ENCODE measurements at places on chromosomes 2 and 18. TPM values are rescaled to one million over a fixed set of nuclear protein-coding genes. Genes with fewer than 3 reads are reported as not detected.
A peak's percentile ranks its signal among the peaks of the same experiment; 100 is the strongest.

DNA sequence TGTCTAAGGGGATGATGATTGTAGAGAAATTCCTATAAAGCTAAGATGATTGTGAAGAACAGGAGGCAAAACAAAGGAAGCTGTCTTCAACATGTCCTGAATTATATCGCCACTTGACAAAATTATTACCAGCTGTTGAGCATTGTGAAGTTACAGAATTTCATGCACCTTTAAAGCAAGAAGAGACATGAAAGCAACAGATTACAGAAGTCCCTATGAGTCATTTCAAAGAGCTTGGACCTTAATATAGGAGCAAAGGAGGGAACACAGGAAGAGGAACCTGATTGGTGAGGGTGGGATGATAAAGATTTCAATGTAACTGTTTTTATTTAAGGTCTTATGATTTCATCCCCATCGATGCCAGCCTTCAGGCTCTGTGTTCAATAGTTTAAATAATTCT is 526.9 kb upstream of the HNMT start:
- H3K36me3 ChIP-seq = no peaks in the 10 kb centered on the region
- no peaks in the 10 kb centered on the region for H3K27me3 ChIP-seq
- no peaks in the 10 kb centered on the region for H3K4me1 ChIP-seq

DNA sequence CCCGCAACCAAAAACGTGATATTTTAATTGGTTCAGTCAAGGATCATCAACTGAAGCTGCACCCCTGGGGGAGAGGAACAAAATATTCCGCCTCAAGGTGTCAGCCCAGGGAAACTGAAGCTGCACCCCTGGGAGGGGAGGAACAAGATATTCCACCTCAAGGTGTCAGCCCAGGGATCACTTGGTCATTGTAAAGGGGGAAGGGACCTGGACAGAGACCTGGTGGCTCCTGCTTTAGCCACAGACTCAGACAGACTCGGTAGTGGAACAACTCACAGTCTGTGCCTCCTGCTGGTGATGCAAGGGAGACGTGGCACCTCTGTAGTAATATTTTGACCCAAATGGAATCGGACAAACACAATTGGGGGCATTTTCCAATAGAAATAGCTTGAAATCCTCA is 75.1 kb downstream of the GBX2 start:
- no peak for DNase-seq
- no peaks in the 10 kb centered on the region for H3K4me1 ChIP-seq
- H3K27me3 ChIP-seq = no peaks in the 10 kb centered on the region
- no peak overlapping the region for H3K27ac ChIP-seq
- no peak overlapping the region for H3K4me3 ChIP-seq

UGT1A6 gene
- not detected for total RNA-seq

CNTNAP5 gene
- total RNA-seq = not detected

- no peak overlapping the region for H3K27ac ChIP-seq
- no peaks in the 10 kb centered on the region for H3K27me3 ChIP-seq
- no peaks in the 10 kb centered on the region for H3K4me1 ChIP-seq
- H3K36me3 ChIP-seq = no peaks in the 10 kb centered on the region
- no peak overlapping the region for H3K4me3 ChIP-seq
- no peak for DNase-seq
Observed at GRCh38 chr2:204892506-204893255, 347.4 kb downstream of the PARD3B start.

CYRIA gene
- 38.4 TPM for total RNA-seq

PRKAG3 gene
- total RNA-seq = not detected

DNA sequence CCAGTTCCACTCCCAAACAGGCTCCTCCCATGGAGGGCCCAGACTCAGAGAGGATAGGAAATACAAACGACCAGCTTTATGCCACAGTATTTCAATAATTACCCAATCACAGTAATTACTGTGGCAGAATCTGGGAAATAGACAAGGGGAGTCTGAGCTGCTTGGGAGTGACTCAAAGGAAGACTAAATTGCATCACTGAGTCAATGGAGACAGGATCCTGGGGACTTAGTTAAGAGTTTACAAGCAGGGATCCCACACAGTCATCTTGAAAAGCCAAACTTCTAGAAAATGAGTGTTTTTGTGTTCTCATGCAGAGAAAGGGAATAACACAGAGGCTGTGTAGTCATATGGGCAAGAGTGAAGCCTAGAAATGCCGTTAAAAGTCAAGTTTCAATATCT is 1142.1 kb downstream of the CNTNAP5 start:
- H3K27me3 ChIP-seq = no peaks in the 10 kb centered on the region
- no peak for DNase-seq
- H3K4me3 ChIP-seq = no peak overlapping the region
- H3K36me3 ChIP-seq = no peaks in the 10 kb centered on the region
- H3K4me1 ChIP-seq = no peaks in the 10 kb centered on the region

MROH2A gene
- not detected for total RNA-seq

DNA sequence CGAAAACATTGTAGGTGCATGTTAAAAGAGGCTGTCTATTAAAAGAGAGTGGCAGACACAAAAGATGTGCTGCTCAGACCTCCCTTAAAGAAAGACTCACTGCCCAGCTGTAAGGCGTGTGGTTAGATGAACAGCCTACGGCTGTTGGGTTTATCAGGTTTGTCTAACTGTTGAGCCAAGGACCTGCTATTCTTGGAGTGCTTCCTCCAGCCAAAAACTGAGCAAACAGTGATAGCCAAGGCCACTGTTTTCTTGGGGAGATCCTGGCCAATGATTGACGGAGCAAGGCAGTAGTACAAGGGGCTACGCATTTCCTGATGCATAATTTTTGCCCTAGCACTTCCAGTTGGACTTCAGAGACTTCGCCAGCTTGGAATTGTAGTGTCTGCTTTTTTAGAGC is 1.4 kb upstream of the RAB3GAP1 start:
- H3K36me3 ChIP-seq = no peaks in the 10 kb centered on the region
- H3K4me1 ChIP-seq = peaks cover 29% of the 10 kb centered on the region
- peaks cover 2% of the 10 kb centered on the region for H3K27me3 ChIP-seq

CDH20 gene
- not detected for total RNA-seq

DNA sequence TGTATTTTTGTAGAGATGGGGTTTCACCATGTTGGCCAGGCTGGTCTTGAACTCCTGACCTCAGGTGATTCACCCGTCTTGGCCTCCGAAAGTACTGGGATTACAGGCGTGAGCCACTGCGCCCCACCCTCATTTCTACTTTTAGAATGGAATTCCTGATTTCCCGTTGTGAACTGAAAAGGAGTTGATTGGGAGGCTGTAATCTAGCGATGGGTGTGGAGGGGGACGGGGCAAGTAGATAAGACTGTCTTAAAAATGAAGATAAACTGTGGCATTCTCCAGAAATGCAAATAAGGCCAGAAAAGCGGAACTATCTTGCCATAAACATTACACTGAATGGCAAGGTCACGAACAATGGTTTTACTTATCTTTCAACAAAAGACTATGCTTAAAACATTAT is 135.4 kb downstream of the TRIB2 start:
- H3K27ac ChIP-seq = no peak overlapping the region
- H3K27me3 ChIP-seq = no peaks in the 10 kb centered on the region
- peaks cover 12% of the 10 kb centered on the region for H3K4me1 ChIP-seq
- no peaks in the 10 kb centered on the region for H3K36me3 ChIP-seq

- DNase-seq = no peak
- H3K36me3 ChIP-seq = no peaks in the 10 kb centered on the region
- H3K27me3 ChIP-seq = no peaks in the 10 kb centered on the region
- no peaks in the 10 kb centered on the region for H3K4me1 ChIP-seq
- no peak overlapping the region for H3K4me3 ChIP-seq
- H3K27ac ChIP-seq = no peak overlapping the region
Observed at GRCh38 chr2:1488181-1488671, 75.0 kb downstream of the TPO start.

DNA sequence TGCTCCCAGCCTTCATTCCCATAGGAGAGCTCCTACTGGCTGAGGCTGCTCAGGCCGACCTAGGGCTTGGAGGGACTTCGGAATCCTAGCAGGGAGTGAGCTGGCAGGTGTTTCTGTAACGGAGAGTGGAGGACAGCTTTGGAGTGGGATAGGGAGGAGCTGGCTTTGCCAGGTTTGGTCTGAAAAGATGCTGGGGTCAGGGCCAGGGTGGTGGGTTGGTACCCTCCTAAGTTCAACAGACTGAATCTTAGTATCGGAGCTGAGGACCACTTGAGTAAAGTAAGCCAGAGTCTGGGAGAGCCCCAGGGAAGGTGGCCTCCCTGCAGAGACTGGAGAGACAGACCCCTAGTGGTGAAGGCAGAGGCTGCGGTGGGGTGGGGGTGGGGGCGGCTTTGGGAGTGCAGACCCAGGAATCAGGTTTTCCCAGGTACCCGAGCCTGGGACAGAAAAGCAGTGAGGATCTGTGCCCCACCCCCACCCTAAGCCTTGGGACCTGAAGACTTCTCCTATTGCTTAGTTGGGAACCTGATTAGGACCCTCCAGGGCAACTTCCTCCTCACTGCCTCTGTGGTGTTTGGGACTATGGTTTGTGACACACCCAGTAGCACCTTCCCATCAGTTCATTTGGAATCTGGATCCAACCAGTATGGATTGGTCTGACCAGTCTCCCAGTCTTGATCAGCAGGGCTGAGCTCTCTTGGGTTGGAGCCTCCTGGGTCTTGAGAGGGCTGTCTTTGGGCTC is 3.0 kb downstream of the CNNM4 start:
- peaks cover 16% of the 10 kb centered on the region for H3K4me1 ChIP-seq
- H3K4me3 ChIP-seq = no peak overlapping the region
- H3K27ac ChIP-seq = no peak overlapping the region
- DNase-seq = peak; percentile 26
- H3K36me3 ChIP-seq = no peaks in the 10 kb centered on the region
- H3K27me3 ChIP-seq = no peaks in the 10 kb centered on the region

- H3K4me3 ChIP-seq = no peak overlapping the region
- H3K4me1 ChIP-seq = peaks cover 8% of the 10 kb centered on the region
- H3K27ac ChIP-seq = no peak overlapping the region
- no peaks in the 10 kb centered on the region for H3K36me3 ChIP-seq
- H3K27me3 ChIP-seq = no peaks in the 10 kb centered on the region
Observed at GRCh38 chr2:46490521-46491141, 11.3 kb downstream of the TMEM247 start.

STAT4 gene
- total RNA-seq = 0.46 TPM

LONRF2 gene
- not detected for total RNA-seq

GRCh38 chr2:205771031-205771430 is 88.7 kb downstream of the NRP2 start:
- no peak overlapping the region for H3K27ac ChIP-seq
- peaks cover 24% of the 10 kb centered on the region for H3K4me1 ChIP-seq
- DNase-seq = no peak
- H3K27me3 ChIP-seq = no peaks in the 10 kb centered on the region
- H3K4me3 ChIP-seq = no peak overlapping the region

- H3K4me1 ChIP-seq = no peaks in the 10 kb centered on the region
- H3K36me3 ChIP-seq = no peaks in the 10 kb centered on the region
- no peak overlapping the region for H3K27ac ChIP-seq
- no peak overlapping the region for H3K4me3 ChIP-seq
Observed at GRCh38 chr2:118841450-118841827, 6.0 kb downstream of the EN1 start.

DNA sequence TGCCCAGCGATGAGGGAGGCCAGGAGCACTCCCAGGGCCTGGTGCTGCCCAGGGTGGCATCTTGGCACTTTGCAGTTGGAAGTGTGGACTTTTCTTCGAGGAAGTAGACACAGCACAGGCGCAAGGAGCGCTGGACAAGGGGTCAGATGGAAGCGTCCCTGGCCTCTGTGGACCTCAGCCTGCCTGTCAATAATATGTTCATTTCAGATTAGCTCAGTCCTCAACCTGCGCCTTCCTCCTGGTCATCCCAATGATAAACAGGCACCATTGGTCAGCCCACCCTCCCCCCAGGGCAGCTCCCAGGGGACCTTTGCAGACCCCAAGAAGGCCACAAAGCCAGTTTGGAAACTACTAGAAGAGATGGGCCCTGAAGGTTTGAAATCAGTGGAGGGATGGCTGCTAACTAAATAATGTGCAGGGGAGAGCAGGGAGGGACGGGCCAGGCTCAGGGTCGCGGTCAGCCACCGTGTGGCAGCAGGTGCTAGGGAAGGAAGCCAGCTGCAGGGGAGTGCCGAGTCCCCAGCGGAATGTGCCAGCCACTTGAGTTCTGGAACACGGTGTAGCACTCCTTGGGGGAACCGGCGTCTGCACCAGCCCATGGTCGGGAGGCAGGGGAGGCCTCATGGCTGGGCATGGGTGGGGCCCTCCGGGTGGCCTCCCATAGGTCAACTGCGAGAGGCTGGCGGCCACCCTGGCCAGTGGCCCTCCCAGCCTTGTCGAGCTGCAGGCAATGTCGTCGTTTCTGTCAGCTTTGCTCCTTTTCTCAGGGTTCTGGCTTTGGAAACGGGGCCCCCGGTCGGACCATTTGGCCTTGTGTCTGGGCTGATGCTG is 59.9 kb downstream of the ADI1 start:
- H3K27me3 ChIP-seq = no peaks in the 10 kb centered on the region
- H3K27ac ChIP-seq = no peak overlapping the region

ASTL gene
- not detected for total RNA-seq

IL18RAP gene
- not detected for total RNA-seq

OR6B2 gene
- total RNA-seq = not detected

HOXD12 gene
- not detected for total RNA-seq

GRCh38 chr2:69958480-69958879 is 3.0 kb downstream of the ASPRV1 start:
- peaks cover 16% of the 10 kb centered on the region for H3K27me3 ChIP-seq
- no peak for DNase-seq
- no peaks in the 10 kb centered on the region for H3K4me1 ChIP-seq

DNA sequence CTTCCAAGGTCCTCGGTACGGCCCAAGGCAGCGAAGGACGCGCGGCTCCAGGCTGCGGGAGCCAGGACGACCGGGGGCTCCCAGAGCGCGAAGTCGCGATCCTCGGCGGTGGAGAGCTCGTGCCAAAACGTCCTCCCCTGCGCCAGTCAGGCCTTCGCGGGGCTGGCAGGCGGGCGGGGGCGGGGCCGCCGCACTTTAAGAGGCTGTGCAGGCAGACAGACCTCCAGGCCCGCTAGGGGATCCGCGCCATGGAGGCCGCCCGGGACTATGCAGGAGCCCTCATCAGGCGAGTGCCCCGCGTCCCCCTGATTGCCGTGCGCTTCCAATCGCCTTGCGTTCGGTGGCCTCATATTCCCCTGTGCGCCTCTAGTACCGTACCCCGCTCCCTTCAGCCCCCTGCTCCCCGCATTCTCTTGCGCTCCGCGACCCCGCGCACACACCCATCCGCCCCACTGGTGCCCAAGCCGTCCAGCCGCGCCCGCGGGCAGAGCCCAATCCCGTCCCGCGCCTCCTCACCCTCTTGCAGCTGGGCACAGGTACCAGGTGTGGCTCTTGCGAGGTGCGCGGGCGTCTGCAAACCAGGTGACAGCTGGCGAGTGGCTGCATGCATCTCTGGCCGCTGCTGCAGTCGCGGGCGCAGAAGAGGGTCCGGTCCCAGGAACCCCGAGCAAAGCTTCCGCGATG is at the start of gene CIDEA:
Gene CIDEA (plus strand): TSS at position 226 of the 684 bp plus-strand sequence. CDS start 23 bp downstream, at position 249.
- H3K27me3 ChIP-seq = peaks cover 30% of the 10 kb centered on the region
- peaks cover 26% of the 10 kb centered on the region for H3K4me1 ChIP-seq
- DNase-seq = no peak
- H3K4me3 ChIP-seq = no peak within 1 kb of the TSS
- no peaks in the 10 kb centered on the region for H3K36me3 ChIP-seq

- no peaks in the 10 kb centered on the region for H3K27me3 ChIP-seq
- H3K4me1 ChIP-seq = no peaks in the 10 kb centered on the region
- DNase-seq = no peak
- H3K36me3 ChIP-seq = no peaks in the 10 kb centered on the region
- no peak overlapping the region for H3K4me3 ChIP-seq
Observed at GRCh38 chr18:10661317-10661716, 135.5 kb downstream of the NAPG start.

Measured in endothelial cell of umbilical vein (primary cell).